ENCODE measurements at places on chromosomes 6 and 20.

- no peak for DNase-seq
Measured at GRCh38 chr20:52941808-52942207, 30.4 kb upstream of the TSHZ2 start.

DNA sequence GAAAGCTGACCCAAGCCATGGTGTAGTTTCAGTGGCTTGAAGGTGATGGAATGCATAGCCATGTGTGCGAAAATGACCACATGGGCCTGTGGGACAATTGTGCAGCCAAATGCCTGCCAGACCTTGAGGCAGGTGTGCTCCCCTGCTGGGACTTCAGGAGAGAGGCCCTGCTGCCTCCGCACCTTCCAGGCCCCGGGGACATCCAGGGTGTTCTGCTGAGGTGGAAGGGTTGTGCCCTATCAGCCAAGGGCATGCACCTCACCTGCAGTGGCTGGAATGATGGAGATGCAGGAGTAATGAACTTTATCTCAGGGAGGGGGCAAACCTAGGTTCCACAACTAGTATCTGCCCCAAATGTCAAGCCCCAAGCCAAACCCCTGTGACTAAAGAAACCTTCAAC, 44.0 kb downstream of the PRND start:
- DNase-seq, result no peak

- no peak for DNase-seq
Measured at GRCh38 chr20:49045440-49046086, 549 bp upstream of the CSE1L start.

DNA sequence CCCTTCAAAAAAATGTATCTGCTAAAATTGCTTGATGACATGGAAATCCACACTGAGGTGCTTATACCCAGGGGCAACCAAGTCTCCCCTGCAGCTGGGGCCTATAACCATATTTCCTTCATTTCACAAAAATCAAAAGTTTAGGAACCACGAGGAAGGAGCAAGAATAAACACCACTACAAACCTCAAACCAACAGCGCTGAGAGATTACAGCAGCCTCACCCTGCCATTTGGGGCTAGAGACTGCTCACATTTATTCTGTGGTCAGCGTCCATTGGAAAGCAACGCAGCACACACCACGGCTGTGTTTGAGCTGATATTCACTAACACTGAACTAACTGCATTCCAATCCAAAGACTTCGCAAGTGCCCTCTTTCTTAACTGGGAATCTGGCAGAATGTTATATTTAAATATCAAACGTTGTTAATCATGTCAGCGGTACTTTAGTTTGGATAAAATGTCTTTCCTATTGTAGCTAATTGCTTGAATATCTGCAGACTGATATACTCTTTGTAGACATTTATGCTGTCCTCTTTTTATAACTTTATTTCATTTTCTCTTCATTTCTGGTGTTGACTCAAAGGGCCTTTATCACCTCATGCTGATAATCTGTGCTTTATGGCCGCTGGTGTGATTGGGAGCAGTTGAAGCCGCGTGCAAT, 94.6 kb downstream of the FOXA2 start:
- no peak for DNase-seq

DNA sequence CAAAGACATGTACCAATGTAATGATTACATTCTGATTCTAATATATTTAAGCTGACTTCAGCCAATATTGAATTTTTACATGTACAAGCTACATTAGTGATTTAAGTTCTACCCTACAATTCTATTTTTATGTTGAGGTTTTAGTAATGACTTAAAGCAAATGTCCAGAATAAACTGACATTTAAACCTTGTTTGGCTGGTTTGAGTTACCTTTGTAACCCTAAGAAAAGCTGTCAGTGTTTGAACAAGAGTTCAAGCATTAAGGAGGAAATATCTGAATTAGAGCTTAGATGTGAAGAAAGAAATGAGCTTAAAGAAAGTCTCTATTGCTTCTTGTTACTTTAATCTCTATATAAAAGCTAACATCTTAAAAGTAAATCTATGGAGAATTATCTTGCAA, 710.6 kb upstream of the EPHA7 start:
- DNase-seq, result no peak

DNA sequence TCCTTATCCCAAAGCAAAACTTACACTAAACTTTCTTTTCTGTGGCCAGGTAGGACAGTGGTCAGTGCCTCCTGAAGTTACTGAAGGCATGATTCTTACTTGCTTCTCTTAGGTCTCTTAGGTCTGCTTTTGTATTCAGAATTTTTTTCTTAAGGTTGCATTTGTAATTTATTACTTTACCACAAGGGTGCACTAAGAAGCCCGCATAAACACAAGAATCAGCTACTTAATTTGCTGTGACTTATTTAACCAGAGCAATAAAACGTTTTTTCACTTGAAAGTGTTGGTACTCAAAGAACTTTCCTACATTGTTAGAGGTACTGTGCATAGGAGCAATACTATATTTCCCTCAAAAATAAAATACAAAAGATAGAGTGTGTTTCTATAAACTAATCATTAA, 75.4 kb upstream of the LAMA2 start:
- DNase-seq, result no peak

GRCh38 chr20:60249436-60249835, 291.2 kb downstream of the CDH26 start:
- DNase-seq, result peak; percentile 26

GRCh38 chr20:25453035-25453810, 45.8 kb downstream of the GINS1 start:
- DNase-seq, result no peak

GRCh38 chr6:155483858-155484257, 28.2 kb upstream of the NOX3 start:
- no peak for DNase-seq

- DNase-seq, result no peak
Measured at GRCh38 chr6:30727920-30728553, 7.9 kb downstream of the TUBB start.

GRCh38 chr6:99575544-99576227, 7.2 kb upstream of the CCNC start:
- DNase-seq, result no peak

DNA sequence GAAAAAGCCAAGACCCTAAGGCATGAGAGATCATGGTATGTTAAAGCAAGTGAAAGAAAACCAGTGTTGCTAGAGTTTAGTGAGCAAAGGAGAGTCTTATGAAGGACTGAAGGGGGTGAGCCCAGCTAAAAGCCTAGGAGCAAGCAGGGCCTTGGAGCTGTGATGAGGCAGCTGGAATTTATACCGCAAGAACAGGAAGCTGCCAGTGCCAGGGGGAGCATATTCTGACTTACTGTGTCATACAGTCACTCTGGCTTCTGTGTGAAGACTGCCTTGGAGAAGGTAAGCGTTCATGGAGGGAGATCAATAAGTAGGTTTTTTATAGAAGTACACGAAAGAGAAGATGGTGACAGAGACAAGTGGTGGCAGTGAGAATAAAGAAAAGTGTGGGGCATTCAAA, 308.9 kb upstream of the THEMIS start:
- DNase-seq, result no peak

- DNase-seq, result no peak
Measured at GRCh38 chr6:89963391-89963790, 69.1 kb downstream of the GJA10 start.

- DNase-seq, result no peak
Measured at GRCh38 chr20:13898012-13898612, 92.3 kb downstream of the SEL1L2 start.

DNA sequence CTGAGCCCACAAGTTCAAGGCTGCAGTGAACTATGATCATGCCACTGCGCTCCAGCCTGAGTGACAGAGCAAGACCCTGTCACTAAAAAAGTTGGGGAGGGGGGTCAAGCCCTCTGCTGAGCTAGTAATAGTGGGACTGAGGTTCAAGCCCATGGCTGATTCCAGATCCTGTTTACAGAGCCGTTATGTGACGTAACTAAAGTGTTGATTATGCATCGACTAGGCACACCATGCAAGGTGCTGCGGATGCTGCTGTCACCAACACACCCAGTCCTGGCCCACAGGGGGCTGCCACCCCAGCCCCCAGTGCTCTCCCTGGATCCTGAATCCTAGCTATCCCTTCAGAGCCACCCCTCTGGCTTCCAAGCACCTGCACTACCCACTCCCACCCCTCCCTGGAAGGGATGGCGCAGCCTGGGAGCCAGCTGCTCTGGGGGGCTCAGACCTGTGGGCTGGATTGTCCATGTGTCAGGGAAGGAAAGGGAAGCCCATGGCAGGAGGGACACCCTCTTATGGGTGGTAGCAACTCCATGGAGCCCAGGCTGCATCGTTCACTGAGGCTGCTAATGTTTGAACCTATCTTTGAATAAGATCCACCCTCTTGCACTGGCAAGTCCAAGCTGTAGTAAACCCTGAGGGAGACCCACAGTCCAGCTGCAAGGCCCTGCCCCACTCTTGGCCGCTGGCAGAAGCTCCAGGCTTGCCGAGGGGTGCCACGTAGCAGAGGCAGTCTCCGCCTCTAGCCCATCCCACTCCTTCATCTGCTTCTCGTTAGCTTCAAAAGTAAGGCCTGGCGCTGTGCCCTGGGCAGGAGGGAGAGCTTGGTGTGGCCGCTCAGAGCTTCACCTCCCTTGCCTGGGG, 95.0 kb downstream of the SNX5 start:
- peak; percentile 87 for DNase-seq

GRCh38 chr20:14518648-14519047, 181.2 kb upstream of the FLRT3 start:
- no peak for DNase-seq

DNA sequence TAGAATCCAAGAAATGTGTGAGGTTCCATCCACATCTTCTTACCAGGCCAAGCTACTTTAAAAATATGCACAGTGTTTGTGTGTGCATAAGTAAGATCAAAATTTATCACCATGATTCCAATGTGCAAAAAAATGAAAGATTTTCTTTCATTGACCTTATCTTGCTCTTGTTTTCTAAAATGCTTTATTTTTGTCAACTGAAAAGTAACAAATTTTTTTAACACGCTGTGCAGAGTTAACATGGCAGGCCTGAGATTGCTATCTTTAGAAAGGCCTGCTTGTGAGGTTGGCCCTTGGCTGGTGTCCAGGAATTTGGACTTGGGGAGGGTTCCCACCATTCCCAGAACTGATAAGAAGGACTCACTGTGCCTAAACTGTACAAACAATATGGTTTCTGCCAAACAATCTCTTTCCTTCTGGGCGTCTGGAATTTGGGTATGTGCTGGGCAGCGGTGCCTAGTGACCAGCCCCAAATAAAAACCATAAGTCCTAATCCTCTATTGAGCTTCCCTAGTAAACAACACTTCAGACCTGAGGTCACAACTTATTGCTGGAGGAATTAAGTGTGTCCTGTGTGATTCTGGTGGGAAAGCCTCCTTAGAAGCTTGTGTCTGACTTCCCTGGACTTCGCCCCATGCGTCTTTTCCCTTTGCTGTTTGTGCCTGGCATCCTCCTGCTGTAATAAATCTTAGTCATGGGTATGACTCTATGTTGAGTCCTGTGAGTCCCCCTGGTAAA, 19.8 kb upstream of the MYLIP start:
- DNase-seq, result no peak

- DNase-seq, result no peak
Measured at GRCh38 chr6:143457563-143458359, 7.2 kb downstream of the PEX3 start.

DNA sequence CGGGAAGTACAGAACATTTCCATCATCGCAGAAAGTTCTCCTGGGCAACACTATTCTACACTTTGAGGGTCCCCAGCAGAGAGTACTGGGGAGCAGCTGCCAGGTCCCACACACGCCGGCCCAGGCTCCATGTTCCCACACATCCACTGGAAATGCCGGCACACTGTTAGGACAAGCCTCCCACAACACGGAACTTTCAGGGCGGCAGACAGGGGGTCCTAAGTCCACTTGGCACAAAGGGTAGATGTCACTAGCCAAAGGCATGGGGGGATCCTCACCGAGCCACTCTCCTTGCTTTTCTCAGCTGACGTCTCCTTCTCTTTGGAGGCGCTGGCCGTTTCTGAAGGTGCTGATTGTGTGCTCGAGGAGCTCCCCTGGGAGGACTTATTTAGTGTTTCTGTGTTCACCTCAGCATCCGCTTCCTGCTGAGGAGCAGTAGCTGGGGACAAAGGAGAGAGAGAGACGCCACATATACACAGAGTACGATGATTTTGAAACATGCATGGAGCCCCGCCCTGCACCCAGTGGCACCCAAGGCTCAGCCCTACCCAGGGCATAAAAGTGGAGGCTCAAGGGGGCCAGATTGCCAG, 135.4 kb downstream of the ZMYND8 start:
- DNase-seq, result no peak

DNA sequence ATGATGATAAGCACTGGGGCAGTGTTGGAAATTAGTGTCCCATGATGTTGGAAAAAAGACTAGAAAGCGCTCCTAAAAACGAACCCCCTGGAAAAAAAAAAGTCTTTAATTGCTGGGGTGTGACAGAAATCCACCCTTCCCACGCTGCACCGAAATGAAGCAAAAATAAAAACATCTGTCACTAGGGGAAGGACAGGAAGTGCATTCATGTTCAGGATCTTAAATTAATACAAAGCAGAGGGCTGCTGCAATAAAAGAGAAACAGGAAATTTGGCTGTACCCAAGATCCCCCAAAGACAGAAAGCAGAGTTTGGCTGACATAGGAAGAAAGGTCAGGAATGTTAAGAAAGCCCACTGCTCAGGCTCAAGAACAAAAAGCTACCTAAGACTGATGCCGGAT, 333.9 kb downstream of the TBC1D32 start:
- DNase-seq, result no peak

DNA sequence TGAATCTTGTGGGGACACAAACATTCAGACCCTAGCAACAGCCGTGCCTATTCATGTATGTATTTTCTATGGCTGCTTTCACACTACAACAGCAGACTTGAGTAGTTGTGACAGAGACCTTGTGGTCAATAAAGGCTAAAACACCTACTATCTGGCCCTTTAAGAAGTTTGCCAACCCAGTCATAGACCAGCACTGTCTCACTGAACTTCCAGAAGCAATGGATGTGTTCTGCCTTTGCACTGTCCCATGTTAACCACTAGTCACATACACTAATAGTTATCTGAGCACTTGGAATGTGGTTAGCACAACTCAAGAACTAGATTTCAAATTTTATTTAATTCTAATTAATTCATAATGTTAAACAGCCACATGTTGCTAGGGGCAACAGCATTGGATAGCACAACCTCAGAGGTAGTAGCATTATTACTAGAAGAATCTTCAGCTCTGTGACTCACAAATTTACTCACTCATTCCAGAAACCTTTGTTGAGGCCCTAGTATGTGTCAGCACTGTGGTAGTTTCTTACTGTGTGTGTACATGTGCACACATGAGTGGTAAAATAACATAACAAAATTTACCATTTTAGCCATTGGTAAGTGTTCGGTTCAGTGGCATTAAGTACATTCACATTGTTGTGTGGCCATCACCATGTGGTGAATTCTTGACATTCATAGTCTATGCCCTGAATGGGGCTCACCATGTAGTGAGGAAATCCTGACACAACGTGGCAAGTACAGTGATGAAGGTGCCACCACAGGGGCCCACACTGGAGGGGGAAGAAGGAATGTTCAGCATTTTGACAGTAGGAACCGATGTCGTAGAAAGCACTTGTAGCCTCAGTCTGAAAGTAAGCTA, 107.3 kb downstream of the CEP57L1 start:
- no peak for DNase-seq

- no peak for DNase-seq
Measured at GRCh38 chr6:11586117-11586516, 48.6 kb downstream of the TMEM170B start.
